ENCODE measurements at places on chromosomes 1 and 21. TPM values are rescaled to one million over a fixed set of nuclear protein-coding genes. Genes with fewer than 3 reads are reported as not detected.

Gene CD5L
- not detected for total RNA-seq

Gene DYNLT4
- not detected for total RNA-seq

GRCh38 chr1:11940260-11940921, 5.9 kb downstream of the PLOD1 start:
- H3K27me3 ChIP-seq: no peaks in the 10 kb centered on the region
- H3K4me1 ChIP-seq: no peaks in the 10 kb centered on the region
- DNase-seq: no peak
- no peak overlapping the region for H3K4me3 ChIP-seq
- no peaks in the 10 kb centered on the region for H3K36me3 ChIP-seq

GRCh38 chr1:107750364-107750959, 214.5 kb downstream of the VAV3 start:
- H3K36me3 ChIP-seq: peaks cover 2% of the 10 kb centered on the region
- DNase-seq: peak; percentile 51
- H3K27me3 ChIP-seq: no peaks in the 10 kb centered on the region
- H3K4me1 ChIP-seq: no peaks in the 10 kb centered on the region
- no peak overlapping the region for H3K27ac ChIP-seq
- H3K4me3 ChIP-seq: no peak overlapping the region

Gene F5
- total RNA-seq: 0.04 TPM

- H3K27ac ChIP-seq: no peak overlapping the region
- peaks cover 3% of the 10 kb centered on the region for H3K36me3 ChIP-seq
- no peaks in the 10 kb centered on the region for H3K4me1 ChIP-seq
- DNase-seq: no peak
- H3K4me3 ChIP-seq: no peak overlapping the region
Measured at GRCh38 chr1:9705337-9706093, 54.0 kb downstream of the PIK3CD start.

GRCh38 chr1:178356299-178356698, 140.5 kb downstream of the CLEC20A start:
- no peak overlapping the region for H3K27ac ChIP-seq
- no peaks in the 10 kb centered on the region for H3K27me3 ChIP-seq
- DNase-seq: no peak
- no peaks in the 10 kb centered on the region for H3K4me1 ChIP-seq

Gene TMEM125
- 19.6 TPM for total RNA-seq

GRCh38 chr1:34470401-34470800, 284.4 kb upstream of the GJB5 start:
- H3K27me3 ChIP-seq: no peaks in the 10 kb centered on the region
- no peak overlapping the region for H3K27ac ChIP-seq
- no peak overlapping the region for H3K4me3 ChIP-seq
- H3K4me1 ChIP-seq: no peaks in the 10 kb centered on the region
